ENCODE measurements at places on chromosomes 1 and 21.

DNA sequence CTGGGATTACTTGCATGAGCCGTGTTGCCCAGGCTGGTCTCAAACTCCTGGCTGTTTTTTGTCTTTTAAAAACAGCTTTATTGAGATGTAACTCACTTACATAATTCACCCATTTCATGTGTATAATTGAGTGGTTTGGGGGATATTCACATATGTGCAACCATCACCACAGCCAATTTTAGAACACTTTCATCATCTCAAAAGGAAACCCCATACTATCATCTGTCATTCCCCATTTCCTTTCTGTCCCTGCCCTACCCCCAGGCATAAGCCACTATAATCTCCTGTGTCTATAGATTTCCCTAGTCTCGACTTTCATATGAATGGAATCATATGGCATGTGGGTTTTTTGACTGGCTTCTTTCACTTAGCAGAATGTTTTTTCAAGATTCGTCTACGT, 43.3 kb downstream of the GPR137B start:
- no peak for DNase-seq

GRCh38 chr1:180246579-180246978, 16.5 kb downstream of the LHX4 start:
- DNase-seq: no peak

GRCh38 chr21:26169611-26170470, 729 bp downstream of the APP start:
- peak; percentile 20 for DNase-seq

GRCh38 chr1:231619257-231619634, 7.3 kb upstream of the DISC1 start:
- no peak for DNase-seq

DNA sequence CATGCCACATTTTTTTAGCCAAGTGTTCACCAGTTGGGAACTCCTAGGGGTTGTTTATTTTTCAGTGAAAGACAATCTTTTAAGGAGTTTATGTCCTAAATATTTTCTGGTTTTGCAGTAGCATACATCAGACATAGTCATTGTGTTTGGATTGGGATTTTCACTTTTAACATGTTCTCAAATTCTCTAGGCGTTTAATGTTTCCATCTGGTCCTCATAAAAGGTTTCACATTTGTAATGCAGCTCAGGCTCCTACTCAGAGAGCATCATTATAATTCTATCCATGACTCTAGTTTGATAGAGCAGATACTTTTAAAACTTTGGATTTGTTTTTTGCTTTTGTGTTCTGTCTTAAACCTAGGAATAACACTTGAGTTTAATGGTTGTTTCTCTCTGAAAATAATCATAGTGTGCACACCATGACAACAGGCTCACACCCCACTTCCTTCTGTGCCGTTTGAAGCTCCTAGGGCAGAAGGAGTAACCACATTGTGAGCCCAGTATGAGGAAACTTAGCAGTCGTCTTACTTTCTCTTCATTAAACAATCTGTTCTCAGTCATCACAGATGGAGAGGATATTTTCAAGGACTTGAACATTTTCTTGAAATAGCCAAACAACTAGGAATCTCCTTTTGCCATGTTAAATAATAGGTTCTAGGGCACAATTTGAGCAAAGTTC, 219.6 kb downstream of the PDE4B start:
- no peak for DNase-seq

GRCh38 chr1:1084372-1085170, 10.5 kb upstream of the RNF223 start:
- DNase-seq: no peak

DNA sequence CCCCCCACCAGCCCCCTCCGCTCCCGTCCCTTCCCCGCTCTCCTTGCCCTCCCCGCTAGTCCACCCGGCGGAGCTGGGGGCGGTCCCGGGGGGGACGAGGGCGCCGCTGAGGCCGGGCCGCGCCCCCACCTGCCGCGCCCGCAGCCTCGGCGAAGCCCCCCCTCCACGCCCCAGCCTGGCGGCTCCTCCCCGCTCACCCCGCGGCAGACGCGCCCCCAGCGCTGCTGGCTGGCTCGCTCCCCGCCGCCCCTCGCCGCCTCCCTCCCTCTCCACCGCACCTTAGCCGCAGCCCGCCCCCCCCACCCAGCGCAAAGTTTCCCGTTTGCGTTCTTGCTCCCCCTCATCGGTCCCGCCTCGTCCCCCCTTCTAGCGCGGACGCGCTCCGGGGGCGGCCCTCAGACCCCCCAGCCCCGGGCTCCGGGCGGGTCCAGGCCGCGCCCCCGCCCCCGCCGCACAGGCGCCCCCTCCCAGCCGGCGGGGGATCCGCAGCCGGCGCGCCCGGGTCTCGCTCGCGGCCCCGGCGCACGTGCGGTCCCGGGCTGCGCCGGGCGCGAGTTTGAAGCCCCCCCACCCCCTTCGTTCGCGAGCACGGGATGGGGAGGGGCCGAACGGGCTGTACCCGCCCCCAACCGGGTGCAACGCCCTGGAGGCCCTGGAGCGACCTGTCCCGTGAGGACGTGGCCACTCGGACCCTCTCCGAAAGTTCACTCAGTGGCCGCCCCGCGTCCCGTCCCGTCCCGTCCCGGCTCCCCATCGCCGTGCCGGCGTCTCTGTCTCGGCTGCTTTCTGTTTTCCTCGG, 623 bp downstream of the PTPRF start:
- no peak for DNase-seq

DNA sequence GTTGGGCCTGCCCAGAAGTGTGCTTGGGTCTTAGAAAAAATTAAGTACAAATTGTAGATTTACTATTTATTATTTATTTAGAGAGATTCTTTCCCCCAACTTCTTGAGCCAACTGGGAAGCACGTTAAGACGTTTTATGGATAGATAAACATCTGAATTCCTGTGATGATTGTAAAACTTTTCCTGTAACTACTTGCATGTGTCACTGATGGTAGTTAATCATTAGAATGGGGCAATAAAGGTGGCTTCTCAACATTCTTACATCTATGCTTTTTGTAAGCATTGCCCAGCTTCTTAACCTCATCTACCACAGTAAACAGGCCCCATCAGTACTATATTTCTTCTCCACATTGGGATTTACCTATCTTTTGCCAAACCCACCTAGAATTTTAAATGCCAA, 559.8 kb downstream of the LMO4 start:
- no peak for DNase-seq

DNA sequence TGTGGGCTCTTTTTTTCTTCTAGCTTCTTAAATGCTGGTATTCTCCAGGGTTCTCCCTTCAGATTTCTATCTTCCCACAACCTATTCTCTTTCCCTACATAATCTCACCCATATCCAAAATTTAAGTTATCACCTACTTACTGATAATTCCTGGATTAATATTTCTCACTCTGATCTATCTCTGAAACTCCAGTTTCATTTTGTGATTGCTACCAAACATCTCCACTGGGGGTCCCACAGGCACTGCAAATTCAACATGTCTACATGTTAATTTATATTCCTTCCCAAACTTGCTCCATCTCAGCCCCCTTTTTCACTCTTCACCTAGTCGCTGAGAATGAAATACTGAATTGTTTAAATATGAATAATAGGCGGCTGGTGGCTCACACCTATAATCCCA, 9.9 kb upstream of the C1orf141 start:
- DNase-seq: no peak

DNA sequence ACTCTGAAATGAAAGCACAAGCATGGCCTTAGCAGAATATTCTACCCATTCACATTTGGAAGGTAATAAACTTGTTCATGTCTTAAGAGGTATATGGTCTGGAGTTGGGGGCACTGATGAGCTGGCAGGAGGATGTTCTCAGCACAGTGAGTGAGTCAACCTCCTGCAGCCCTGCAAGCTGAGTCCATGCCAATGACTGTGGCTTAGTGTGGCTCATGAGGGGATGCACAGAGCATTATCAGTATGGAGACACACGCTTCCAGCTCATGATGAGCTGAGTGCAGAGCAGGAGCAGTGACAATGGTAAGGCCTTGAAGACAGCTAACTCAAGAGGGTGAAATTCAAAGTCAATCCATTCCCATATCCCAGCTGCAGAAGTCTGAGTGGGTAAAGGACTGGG, 102.3 kb downstream of the TNFSF18 start:
- no peak for DNase-seq

DNA sequence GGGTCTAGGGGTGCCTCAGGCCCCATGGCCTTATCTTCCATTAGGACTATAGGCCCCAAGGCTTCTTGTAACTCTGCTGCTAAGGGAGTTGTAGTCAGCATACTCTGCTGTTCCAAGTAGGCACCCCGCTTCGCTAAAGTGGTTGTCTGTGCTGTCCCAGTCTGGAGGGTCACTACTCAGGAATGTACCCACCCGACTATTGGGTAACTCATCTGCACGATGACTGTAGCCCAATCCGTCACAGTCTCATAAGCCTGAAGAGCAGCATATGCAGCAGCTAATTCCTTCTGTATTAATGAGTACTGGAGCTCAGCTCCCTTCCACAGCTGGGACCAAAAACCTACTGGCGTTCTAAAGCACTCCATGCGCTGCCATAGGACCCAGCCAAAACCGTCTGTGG, 111.0 kb downstream of the GDAP2 start:
- no peak for DNase-seq

DNA sequence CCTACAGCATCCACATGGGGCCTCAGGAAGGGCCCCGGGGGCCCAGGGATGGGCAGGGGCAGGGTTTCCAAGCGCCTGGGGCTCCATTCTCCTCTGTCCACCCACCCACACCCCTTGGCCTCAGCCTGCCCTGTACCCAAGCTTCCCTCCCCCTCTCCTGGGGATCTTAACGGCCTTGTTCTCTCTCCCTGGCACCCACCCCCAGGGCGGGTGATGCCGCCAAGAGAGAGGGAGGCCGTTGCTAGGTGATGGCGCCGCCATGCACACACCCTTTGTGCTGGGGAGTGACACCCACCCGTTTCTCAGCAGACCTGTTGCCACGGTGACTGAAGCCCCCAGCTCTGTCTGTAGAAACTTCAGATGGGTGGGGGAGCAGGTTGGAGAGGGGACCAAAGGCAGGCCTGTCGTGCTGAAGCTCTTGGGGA, 7.6 kb downstream of the GPR37L1 start:
- DNase-seq: no peak

GRCh38 chr1:209772126-209772525, 12.2 kb downstream of the C1orf74 start:
- no peak for DNase-seq

DNA sequence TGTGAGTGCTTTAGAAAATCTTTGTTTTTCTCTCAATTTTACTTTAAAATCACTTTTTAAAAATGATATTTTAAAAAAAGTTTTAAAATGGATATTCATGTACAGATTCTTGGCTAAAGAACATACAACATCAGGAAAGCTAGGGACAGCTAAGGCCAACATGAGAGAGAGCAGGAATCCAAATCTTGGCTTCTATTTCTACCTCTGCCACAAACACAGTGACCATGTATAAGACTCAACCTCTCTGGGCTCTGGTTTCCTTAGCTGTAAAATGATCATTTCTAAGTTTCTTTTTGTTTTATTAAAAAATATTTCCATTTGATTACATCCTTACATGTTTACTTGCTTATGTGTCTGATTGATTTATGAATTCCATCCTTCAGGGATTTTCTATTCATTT, 1.2 kb downstream of the VCAM1 start:
- no peak for DNase-seq

DNA sequence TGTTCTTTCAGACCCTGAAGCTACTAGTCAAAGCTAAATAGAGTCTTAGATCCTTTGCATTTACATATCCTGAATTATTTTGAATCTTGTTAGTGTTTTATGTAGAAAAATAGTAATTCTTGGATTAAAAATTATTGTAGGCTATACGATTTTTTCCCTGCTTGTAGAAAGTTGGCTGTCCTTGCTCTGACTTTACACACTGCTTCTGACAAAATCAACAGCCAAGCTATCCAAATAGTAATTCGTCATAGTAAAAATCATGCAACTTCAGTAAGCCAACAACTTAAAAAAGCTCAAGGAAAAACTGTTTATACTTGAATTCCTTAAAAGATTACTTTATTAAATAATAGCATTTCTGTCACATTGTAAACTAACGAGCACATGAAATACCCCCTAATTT, 7.5 kb upstream of the KRTAP23-1 start:
- DNase-seq: no peak

DNA sequence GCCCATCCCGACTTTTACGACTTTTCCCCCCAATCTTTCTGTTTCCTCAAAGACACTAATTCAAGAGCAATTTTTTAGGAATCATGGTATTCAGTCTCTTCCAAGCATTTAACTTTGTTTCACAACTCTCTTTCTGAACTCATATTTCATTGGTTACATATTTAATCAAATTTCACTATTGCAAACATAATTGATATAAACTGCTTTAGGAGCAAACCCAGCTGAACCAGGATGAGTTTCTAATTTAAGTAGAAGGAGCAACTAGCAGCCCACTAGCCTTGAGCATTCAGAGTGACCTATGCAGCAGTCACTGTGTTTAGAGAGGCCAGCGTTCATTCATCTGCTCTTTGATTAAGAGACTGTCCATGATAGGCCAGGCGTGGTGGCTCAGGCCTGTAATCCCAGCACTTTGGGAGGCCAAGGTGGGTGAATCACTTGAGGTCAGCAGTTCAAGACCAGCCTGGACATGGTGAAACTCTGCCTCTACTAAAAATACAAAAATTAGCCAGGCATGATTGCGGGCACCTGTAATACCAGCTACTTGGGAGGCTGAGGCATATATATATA, 1.8 kb downstream of the CELA2B start:
- no peak for DNase-seq

DNA sequence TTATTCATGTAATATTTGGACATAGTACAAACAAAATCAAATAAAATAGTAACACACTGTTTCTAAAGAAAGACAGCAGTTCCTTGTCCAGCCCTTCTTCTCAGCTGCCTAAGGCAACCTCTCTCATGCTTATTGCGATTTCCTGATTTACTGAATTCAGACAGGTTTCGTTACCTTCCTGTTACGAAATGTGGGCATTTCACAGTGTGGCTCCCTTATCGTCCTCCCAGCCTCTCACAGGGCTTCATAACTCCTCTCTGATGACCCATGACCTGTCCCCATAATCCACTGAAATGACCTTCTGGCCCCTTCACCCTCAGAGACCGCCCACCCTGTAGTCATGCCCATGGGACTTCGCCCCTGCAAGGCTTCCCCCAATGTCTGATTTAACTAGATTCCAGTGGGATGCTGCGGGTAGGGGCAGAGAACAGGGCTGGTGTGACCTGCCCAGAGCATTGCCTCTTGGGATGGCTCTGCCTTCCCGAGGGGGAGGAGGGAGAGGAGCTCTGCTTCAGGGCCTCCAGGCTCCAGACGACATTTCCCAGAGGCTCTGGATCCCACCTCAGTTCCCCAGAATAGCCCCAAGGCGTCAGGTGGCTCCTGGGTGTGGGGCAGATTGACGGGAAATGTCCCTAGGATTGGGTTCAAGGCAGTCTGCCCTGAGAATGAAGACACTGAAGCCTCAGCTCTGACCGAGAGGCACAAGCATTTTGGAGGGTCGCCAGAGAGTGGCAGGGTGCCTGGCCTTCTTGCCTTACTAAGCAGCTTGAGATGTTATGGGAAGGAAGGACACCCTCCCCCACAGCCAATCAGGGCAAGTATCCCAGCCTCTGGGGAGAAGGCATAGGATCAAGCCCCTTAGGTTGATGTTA, 20.6 kb downstream of the PADI2 start:
- DNase-seq: no peak

GRCh38 chr1:6490181-6491080, 1.0 kb downstream of the PLEKHG5 start:
- DNase-seq: peak; percentile 22

All from activated T-helper 1 cell treated with anti-CD3 and anti-CD28 coated beads, Interleukin-2, amount 50 U/mL, for 16 hours (primary cell).